ENCODE measurements at places on chromosomes 11 and 22.

GRCh38 chr11:59480359-59480758 is 7.2 kb downstream of the OR4D10 start:
- DNase-seq: no peak

DNA sequence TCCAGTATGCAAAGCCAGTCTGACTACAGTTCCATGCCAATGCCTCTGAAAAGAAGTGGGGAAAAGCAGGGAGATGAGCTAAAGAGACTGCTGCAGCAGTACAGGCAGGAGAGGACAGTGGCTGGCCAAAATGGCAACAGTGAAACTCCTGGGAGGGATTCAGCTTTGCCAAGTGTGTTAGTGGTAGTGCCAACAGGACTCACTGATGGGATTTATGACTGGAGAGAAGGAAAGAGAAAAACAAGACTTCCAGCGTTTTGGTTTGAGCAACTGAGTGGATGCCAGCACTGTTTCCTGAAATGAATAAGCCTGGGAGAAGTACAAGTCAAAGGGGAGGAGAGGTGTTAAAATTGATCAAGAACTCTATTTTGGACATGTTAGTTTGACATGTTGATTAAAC is 80.9 kb downstream of the PLEKHA7 start:
- DNase-seq: no peak

- peak; percentile 84 for DNase-seq
Measured at GRCh38 chr11:93611836-93612677, 49.4 kb upstream of the CEP295 start.

DNA sequence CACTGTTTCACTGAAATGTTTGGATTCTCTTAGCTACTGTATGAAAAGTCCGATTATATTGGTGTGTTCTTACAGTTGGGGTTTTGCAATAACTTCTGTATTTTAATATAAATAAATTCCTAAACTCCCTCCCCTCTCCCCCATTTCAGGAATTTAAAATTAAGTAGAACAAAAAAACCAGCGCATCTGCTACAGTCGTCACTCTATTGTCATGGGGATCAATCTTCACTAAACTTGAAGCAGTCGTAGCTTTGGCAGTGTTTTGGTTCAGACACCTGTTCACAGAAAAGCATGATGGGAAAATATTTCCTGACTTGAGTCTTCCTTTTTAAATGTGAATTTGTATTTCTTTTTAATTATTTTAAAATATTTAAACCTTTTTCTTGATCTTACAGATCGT is 9.4 kb downstream of the PIWIL3 start:
- DNase-seq: no peak

GRCh38 chr11:57368845-57369232 is 12.1 kb downstream of the PRG3 start:
- no peak for DNase-seq

DNA sequence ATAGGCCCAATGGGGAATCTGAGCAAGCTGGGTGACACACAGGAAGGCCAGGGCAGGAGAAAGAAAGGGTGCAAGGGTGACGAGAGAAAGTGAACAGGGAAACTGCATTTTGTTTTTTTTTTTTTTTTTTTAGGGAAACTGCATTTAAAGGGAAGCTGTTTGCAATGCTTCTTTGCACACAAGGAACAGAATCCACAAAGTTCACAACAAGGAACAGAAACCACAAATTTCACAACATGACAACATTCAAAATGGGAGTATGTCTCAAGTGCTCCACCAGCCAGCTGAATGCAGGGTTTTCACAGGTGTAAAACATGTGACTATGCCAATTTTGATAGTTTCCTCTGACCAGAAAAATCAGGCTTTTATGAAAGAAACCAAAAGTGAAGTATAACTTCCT is 6.8 kb upstream of the PLAAT3 start:
- no peak for DNase-seq

- DNase-seq: no peak
Measured at GRCh38 chr11:66008095-66008467, 3.7 kb upstream of the CST6 start.

GRCh38 chr11:131118247-131118646 is 202.0 kb upstream of the SNX19 start:
- DNase-seq: no peak

DNA sequence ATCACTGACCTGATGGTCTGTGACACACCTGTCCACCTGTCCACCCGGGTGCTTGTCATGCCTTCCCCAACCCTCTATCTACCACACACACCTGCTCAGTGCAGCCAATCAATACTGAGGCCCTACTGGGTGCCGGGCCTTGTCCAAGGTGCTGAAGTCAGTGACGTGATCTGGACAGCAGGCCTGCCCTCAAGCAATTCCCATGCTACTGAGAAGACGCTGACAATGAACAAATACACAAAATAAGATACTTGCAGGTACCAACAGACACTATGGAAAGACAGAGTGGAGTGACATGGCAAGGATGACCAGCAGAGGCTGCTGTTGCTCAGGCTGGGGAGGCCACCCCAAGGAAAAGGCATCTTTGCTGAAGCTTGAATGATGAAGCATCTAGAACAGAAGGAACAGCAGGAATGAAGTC is 21.2 kb downstream of the PLAAT3 start:
- peak; percentile 46 for DNase-seq

GRCh38 chr11:70024036-70024772 is 53.9 kb upstream of the ANO1 start:
- no peak for DNase-seq

GRCh38 chr11:121340032-121340580 is 47.5 kb downstream of the SC5D start:
- no peak for DNase-seq

- peak; percentile 100 for DNase-seq
Measured at GRCh38 chr11:62645946-62646824, at the start of gene GANAB. GANAB (minus strand) TSS chr11:62646613; CDS start chr11:62646599, 14 bp downstream.

GRCh38 chr11:63783925-63784592 is 15.5 kb upstream of the ZFTA start:
- DNase-seq: no peak

GRCh38 chr11:64351136-64351631 is 7.8 kb upstream of the RPS6KA4 start:
- peak; percentile 2 for DNase-seq
